Gastroesophageal sphincter (tissue), 4 donors: ENCODE measurements at places on chromosomes 2 and 18.
A peak's percentile ranks its signal among the peaks of the same experiment; 100 is the strongest.

- no peak for ATAC-seq
Observed at GRCh38 chr18:52069201-52069600, 270.8 kb upstream of the DCC start.

- ATAC-seq: no peak
Observed at GRCh38 chr2:126029316-126029715, 626.6 kb upstream of the GYPC start.

DNA sequence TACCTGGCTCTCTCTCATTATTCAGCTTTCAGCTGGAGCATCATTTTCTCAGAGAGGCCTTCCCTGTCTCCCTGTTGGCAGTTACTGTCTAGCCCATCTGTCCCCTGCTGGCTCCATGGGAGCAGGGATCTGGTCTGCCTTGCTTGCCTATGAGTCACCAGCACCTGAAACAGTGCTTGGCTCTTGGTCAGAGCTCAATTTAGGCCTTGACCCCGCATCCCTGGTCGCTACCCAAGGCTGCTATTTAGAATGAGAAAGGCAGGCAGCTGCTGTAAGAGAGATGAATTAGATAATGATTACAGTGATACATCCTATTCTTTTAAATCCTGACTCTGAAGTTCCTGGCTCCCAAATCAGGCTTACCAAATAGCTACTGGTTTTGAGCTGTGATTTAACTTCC lies 32.9 kb downstream of the KCNE4 start:
- ATAC-seq: peak; percentile 91

GRCh38 chr2:78999406-78999805 lies 26.1 kb upstream of the REG3G start:
- no peak for ATAC-seq

DNA sequence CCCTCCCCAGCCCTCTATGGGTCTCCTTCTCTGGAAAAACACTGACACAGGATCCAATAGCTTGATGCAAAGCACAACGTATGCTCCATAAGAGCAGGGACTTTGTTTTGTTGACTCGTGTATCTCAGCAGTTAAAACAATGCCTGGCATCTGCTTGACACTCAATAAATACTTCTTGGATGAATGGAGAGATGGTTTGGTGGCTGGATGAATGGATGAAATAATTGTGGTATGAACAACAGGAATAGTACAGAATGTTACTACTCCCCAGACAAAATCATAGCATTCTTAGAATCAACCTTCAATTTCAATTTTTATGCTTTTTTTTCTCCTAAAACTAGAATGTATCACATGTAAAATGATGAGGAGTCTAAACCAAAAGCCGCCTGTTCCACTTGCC lies 57.4 kb downstream of the KCNE4 start:
- ATAC-seq: no peak

- no peak for ATAC-seq
Observed at GRCh38 chr2:17545680-17546613, 5.5 kb downstream of the VSNL1 start.

- peak; percentile 60 for ATAC-seq
Observed at GRCh38 chr2:74080346-74080745, 67.4 kb downstream of the BOLA3 start.

DNA sequence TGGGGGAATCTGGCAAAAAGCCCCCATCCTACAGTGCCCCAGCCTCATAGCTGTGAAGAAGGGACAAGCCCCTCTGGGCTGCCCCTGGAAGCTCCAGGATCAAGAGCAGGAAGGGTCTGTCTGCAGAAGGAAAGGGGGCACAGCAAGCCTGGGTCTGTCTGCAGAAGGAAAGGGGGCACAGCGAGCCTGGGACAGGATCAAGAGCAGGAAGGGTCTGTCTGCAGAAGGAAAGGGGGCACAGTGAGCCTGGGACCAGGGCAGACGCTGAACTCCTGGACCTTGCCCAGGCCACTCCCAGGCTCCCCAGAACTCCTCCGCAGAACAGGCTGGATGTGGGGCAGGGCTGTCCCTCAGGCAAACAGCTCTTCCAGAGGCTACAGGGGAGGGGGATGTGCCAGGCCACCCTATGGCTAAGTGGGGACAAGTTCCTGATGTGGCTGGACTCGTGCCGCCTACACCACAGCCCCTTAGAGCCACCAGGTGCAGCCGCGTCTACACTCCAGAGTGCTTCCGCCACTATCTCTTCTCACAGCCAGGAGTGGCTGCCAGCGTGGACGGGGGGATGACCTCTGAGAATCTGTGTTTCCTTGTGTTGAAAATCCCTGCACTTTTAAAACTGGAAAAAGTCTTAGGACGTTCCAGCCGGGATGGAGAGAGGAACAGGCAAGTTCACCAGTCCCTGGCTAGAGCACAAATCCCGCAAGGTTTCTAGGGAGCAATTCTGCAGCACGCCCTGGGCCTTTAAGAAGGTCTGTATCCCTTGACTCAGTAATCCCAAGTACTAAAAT lies 20.8 kb downstream of the KIF1A start:
- ATAC-seq: no peak

DNA sequence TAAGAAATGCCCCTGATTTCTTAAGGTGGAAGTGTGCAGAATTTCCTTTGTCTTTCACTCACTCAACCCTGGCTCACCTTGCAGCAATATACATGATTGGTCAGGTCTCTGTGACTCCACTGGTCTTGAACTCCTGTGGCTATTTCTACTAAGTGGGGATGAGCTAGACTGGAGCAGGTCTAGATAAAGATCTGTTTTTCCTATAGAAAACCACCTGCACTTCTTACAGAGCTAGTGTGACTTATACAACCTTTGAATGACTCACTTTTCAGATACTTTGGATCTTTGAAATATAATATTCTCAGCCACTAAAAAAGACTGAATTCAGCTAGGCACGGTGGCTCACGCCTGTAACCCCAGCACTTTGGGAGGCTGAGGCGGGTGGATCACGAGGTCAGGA lies 98.5 kb upstream of the KCTD1 start:
- ATAC-seq: no peak

DNA sequence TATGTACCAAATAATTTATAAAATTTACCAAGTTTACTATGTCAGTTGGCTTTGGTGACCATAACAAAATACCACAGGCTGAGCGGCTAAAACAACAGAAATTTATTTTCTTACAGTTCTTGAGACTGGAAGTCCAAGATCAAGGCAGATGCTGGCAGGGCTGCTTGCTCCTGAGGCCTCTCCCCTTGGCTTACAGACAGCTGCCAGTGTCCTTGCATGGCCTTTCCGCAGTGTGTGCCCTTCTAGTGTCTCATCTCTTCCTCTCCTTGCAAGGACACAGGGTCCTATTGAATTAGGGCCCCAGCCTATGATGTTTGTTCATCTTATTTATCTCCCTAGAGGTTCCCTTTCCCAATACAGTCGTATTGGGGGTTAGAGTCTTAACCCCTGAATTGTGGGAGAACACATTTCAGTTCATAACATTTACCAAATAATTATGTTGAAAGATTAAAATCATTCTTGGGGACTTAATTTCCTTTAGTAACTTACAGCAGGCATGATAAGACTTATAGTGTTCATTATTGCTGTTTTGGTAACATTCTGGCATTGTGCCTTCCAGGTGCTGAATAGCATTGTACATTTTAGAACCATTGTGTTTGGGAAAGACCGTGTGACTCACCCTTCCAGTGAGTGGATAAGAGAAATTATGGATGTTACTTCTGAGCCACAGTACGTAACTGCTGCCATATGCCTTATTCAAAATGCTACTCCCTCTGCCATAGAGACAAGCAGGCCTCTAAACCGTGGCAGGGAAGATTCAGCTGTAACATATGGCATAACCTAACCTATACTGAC lies 317.5 kb downstream of the TMX3 start:
- ATAC-seq: no peak

DNA sequence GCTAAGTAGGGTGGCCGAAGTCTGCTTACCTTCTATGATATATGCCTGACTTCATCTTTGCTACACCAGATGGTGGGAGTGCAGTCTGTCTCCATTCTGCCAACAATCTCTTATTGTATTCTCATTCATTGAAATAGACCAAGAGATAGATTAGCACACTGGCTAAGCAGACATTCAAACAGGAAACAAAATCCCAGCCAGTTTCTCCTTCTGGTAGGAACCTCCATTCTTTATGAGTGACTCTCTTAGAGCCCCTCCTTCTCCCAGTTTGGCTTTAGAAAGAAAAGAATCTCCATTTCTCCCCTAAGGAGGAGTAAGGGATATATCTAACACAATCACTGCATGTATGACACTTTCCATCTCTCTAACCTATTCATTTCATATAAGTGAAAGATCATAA lies 118.9 kb upstream of the COL5A2 start:
- no peak for ATAC-seq

GRCh38 chr2:129912066-129912820 lies 67.2 kb upstream of the RAB6C start:
- no peak for ATAC-seq

DNA sequence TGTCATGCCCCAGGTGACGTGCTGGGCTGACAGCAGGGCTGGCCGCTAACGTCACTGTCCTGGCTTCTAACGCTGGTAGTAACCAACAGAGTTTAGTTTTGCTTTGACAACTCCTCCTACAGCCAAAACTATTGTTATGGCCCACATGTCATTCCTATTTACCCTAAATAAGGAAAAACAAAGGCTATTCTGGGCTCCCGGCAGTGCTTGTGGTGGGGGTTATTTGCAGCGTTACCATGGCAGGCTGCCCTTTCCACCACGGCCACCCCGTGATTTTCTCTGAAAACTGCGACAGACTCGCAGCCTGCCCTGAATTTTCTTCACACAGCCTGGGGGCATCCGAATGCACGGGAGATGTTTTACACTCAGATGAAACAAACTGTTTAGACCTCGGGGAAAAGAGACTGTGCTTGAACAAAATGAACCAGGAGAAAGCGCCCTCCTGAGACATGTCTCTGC lies 115.2 kb downstream of the FAM210A start:
- ATAC-seq: peak; percentile 50

GRCh38 chr2:98870516-98871158 lies 65.4 kb downstream of the CRACDL start:
- ATAC-seq: no peak

DNA sequence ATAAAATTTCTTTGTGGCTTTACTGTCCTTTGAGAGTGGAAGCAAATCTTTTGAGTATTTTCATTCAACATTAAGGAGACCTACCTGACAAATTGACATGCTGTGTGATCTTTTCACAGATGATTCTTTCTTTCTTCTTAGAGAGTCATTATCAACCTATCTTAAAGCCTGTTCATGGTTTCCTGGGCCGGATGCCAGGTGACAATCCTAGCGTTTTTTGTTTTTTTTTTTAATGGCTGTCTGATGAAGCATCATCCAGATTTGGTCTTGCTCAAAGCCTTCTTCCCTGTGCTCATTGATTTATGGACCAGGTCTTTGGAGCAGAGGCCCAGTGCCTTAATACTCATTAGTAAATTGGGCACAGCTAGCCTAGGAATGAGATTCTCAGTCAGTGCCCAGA lies 9.8 kb upstream of the MGAT5 start:
- ATAC-seq: no peak

GRCh38 chr18:47968721-47969120 lies 38.3 kb upstream of the SMAD2 start:
- ATAC-seq: no peak

- ATAC-seq: no peak
Observed at GRCh38 chr2:212535996-212536816, 2.4 kb downstream of the ERBB4 start.

DNA sequence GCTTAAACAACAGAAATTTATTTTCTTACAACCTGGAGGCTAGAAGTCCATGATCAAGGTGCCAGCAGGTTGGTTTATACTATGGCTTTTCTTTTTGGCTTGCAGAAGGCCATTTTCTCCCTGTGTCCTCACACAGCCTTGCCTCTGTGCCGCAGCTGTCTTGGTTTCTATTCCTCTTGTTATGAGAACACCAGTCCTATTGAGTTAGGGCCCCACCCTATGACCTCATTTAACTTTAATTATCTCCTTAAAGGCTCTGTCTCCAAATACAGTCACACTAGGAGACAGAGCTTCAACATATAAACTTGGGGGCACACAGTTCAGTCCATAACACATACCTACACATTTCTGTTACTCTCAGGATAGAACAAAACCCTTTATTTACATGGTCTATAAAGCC lies 17.3 kb upstream of the RHOB start:
- peak; percentile 76 for ATAC-seq

DNA sequence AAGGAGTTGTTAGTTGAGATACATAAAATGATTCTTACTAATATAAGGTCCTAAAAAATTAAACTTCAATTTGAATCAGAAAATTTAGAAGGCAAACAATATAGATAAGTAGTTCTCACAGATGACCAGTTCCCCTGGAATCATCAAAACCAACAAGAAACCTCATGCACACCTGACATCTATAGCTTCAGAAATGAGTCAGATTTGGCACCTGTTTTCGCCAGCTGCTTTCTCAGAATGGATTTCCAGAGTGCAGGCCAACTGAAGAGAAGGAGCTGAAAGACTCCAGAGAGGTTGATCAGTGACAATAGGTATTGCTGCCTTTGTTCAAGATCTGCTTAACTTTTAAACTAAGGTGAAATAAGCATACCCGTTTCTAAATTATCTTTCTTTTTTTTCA lies 192.4 kb downstream of the RDH14 start:
- ATAC-seq: no peak

GRCh38 chr2:235600406-235600805 lies 106.6 kb downstream of the AGAP1 start:
- no peak for ATAC-seq

GRCh38 chr2:224946895-224947294 lies 95.4 kb downstream of the DOCK10 start:
- no peak for ATAC-seq

GRCh38 chr2:9983401-9984216 lies 32.1 kb downstream of the GRHL1 start:
- ATAC-seq: no peak
